Effector memory CD8-positive, alpha-beta T cell (primary cell): ENCODE measurements at places on chromosomes 12 and 14.

- DNase-seq = no peak
Observed at GRCh38 chr12:109944561-109945359, 44.7 kb downstream of the TCHP start.

DNA sequence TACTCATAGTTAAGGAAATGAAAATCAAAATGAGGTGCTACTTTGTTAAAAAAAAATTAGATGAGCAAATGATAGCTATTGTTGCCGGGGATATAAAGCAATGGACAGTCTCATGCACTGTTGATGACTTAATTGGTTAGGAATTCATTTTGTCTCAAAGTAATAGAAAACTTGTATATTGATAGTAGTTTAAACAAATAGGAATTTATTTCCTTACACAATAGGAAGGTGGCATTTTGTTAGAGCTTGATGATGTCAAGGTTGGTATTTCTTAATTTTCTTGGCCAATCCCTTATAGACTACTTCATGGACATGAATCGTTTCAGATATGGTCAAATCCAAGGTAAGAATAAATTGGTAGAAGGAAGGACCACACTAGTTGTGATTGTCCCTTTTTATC lies 7.8 kb downstream of the PRPF39 start:
- no peak for DNase-seq

DNA sequence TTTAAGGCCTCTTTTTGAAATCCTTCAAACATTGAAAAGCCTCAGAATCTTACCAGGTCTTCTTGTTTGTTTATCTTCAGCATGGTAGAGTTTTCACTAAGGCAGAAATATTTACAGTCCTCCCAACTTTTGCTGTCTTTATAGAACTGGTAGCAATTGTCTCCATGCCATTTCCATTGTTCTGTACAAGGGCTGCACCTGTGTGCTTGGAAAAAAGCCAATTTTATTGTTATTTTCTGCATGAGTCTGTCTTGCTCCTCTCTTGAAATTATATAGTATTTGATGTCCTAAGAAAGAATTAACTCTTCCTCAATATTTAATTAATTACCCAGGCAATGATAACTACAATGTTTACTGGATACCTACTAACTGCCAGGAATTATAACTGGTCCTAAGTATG lies 23.3 kb downstream of the CLEC1A start:
- no peak for DNase-seq

GRCh38 chr14:21612324-21612723 lies 22.4 kb downstream of the OR10G2 start:
- DNase-seq = no peak

GRCh38 chr14:104998801-104999200 lies 13.2 kb downstream of the CLBA1 start:
- no peak for DNase-seq

DNA sequence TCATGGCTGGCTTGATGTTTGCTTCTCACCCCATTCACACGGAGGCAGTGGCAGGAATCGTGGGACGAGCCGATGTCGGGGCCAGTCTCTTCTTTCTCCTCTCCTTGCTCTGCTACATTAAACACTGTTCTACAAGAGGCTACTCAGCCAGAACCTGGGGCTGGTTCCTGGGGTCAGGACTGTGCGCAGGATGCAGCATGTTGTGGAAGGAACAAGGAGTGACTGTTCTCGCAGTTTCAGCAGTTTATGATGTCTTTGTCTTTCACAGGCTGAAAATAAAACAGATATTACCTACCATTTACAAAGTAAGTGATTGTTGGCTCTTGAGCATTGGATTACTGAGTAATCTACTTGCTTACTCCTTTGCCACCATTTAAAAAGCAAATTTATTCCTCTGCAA lies 170.6 kb downstream of the TMTC2 start:
- no peak for DNase-seq

GRCh38 chr12:114678718-114679117 lies 5.3 kb downstream of the TBX3 start:
- no peak for DNase-seq

- no peak for DNase-seq
Observed at GRCh38 chr14:54259821-54260220, 137.0 kb upstream of the CDKN3 start.

DNA sequence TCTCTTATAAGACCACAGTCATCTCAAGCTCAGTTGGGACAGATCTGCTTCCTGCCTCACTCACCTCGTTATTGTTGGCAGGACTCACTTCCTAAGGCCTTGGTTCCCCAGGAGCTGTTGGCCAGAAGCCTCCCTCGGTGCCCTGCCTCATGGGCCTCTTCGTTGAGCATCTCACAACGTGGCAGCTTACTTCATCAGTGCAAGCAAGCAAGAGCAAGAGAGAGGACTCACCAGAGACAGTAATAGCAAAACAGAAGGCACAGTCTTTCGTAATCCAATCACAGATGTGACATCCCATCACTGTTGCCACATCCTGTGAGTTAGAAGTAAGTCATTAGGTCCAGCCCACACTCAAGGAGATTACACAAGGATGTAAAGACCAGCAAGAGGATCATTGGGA lies 5.1 kb upstream of the NUMB start:
- no peak for DNase-seq

DNA sequence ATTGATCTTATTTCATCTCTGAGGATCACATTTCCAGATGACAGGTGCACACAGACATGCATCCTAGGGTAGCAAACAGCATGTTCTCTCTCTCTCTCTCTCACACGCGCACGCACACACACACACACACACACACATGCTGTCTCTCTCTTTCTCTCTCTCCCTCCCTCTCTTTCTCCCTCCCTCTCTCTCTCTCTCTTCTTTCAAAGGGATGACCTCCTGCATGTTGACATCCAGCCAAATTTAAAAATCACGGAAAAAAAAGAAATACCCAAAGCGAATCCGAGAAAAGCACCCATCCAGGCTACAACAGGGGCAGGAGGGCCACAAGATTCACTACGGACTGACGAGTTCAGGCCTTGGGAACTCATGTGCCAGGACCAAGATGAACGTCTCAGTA lies 2.3 kb downstream of the KSR2 start:
- DNase-seq = no peak

DNA sequence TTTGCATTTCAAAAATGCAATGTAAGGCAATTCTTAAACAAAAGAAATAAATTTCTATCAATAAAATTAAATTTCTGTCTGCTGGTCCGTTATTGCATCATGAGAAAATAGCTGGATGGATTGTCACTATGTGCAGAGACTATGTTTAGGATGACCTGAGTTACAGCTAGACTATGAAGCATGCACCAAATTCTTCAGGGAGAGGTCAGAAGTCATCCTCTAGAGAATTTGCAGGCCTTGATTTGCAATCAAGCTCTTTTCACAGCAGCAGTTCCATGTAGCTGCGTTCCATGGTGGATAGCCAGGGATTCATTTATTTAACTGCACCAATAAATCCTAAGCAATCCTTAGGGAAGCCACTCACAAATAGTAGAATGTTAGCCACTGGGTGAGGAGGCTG lies 253.7 kb downstream of the MSRB3 start:
- no peak for DNase-seq

- DNase-seq = no peak
Observed at GRCh38 chr14:72779679-72780078, 114.2 kb downstream of the DPF3 start.
